ENCODE measurements at places on chromosomes 11 and 22. TPM values are rescaled to one million over a fixed set of nuclear protein-coding genes. Genes with fewer than 3 reads are reported as not detected.

TEX54 gene
- not detected for total RNA-seq

CHRNA10 gene
- total RNA-seq = 0.78 TPM

GNAZ gene
- 3.2 TPM for total RNA-seq

KRTAP5-8 gene
- total RNA-seq = not detected

SCO2 gene
- 9.9 TPM for total RNA-seq
